ENCODE measurements at places on chromosomes 11 and 22.

- no peak for DNase-seq
These were observed 384.5 kb upstream of the KIRREL3 start for GRCh38 chr11:127385071-127385470.

DNA sequence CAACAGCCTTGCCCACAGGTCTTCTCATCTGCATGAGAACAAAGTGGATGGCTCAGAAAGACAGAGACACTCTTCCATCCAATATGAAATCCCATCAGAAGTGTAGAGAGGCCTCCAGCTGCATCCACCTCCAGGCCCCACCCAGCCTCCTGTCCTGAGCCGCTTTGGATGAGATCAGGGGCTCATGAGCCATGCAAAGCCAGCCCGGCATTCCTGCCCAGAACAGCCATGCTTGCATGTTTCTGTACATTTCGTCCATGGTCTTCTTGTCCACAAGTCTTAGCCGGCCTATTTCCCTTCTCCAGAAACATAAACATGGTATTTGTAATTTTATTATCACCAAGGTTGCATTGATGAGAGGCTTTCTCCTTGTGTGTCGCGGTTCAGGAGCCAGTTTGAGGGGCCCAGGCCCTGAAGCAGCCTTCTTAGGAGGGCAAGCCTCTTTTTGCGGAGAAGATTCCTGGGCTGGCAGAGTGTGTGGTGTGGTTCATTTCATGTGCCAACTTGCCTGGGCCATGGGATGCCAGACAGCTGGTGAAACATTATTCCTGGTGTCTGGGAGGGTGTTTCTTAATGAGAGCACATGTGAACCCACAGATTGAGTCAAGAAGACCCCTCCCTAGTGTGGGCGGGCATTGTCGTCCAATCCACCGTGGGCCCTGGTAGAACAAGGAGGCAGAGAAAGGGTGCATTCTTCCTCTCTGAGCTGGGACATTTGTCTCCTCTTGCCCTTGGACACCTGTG, 928.9 kb downstream of the TBC1D22A start:
- no peak for DNase-seq

DNA sequence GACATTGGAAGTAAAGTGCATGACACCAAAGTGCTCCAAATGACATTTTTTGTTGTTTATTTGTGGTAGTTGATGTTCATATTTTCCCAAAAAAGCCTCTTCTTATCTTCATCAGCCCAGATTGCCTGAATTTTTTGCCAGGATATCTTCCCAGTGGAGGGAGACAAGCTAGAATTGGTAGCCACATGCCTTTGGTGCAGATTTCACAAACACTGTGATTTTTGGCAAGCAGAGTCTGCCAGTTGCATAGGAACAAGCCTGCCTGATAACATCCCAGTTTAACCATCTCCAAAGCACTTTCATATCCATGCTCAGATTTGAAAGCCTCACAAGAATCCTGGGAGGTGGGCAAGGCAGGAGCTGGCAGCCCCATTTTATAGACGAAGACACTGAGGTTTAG, 102.3 kb upstream of the SYT13 start:
- DNase-seq: no peak

DNA sequence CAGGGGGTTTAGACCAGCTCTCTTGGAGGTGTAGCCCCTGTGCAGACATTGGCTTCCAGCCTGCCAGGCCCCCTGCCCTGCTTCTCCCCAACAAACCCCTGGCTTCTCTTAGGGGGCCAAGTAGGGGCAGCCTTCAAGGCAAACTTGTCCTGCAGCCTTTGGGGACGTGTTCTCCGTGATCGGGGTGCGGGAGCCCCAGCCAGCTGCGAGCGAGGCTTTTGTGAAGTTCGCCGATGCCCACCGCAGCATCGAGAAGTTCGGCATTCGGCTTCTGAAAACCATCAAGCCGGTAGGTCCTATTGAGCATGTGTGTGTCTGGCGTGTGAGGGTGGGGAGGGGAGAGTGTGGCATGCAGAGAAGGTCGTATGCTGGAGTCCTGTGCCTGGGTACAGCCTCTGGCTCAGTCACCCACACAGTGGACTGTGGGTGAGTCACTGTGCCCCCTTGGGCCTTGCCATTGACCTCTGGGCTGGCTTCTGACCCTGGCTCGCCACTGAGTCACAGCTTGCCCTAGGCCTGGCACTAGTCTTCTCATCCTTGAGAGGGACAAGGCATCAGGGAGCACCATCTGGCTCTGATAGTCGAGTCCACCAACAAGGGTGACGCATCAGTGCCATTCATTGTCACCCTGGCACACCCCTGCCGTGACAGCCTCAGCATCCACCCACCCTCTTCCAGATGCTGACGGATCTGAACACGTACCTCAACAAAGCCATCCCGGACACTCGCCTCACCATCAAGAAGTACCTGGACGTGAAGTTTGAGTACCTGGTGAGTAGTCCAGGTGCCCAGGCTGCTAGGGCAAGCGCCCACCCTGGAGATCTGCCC, 11.4 kb downstream of the SLC16A8 start:
- DNase-seq: no peak

DNA sequence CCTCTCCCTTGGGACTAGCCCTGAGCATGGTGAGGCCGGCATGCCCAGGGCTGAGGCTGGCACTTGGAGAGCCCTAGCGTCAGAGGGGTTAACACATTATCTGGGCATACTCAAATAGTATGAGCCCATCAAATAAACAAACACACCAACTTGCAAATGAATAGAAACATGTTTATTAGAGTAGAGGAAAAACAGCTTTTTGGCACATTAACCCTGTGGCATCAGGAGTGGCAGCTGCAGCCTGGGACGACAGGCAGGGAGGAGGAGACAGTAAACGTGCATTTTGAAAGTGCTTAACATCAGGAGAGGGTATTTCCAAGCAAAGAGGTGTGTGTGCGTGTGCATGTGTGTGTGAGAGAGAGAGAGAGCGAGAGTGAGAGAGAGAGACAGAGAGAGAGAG, 684.9 kb downstream of the NTM start:
- DNase-seq: no peak

- no peak for DNase-seq
These were observed 16.6 kb downstream of the CD59 start for GRCh38 chr11:33719587-33719986.

DNA sequence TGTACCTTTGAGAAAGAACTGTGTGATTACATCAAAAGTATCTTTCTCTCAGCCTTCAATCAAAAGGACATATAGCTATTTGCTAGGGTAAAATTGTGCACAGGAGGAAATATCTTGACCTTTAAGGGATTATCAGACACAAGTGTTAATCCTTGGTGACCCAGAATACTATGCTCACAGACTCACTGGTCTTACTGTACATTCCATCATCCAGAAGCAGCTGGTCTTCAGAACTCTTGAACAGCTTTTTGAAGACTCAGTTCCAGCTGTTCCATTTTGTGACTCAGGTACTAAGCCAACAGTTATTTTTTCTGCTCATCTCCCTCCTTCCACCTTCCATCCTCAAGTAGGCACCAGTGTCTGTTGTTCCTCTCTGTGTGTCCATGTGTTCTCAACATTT, 19.8 kb downstream of the ZBED5 start:
- DNase-seq: no peak

DNA sequence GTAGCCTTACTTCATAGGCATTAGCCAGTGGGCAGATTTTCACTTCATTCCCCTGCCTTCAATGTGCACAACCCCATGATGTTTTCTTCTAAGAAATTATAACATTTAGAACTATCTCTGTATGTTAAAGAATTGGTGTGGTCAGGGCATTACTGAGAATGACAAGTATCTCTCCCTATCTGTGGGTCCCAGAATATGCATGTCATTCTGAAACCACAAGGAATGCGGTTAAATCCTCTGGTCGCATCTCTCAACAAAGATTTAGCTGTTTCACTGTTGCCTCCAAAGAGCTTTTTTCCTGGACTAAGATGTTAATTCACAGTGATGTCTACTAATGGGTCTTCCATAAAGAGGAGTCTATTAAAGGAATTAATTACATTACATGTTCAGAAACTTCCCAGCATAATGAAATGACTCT, 62.7 kb downstream of the LIF start:
- DNase-seq: no peak

GRCh38 chr11:81829976-81830375, 903.7 kb downstream of the FAM181B start:
- no peak for DNase-seq

GRCh38 chr22:26857169-26857568, 199.8 kb downstream of the MIAT start:
- DNase-seq: no peak

DNA sequence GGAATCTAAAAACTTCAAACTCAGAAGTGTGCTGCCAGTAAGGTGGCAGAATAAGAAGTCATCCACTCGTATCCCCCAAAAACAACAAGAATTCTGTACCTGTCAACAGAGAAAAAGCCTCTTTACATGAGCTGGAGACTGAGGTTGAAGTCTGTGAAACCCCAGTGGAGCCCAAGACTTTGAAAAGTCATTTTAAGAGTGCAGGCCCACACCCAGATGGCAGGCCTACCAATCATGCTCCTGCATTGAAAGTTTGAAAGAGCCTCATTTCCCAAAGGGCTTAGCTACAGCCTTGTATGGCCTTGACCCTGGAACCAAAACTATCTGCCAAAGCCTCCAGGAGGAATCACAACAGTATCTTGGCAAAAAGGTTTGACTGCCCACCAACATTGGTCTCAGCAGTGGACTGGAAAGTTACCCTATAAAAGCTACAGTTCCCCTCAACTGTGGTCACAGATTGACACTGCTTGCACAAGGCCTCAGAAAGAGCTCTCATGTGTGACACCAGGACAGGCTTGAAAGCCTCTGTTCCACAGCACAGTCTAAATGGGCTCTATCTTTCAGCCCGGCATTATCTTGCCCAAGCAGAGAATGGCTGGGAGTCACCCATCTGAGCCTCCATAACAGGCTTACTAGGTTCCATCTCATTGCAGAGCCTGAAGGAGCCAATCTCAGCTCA, 47.7 kb downstream of the SLC22A9 start:
- no peak for DNase-seq

GRCh38 chr22:48820481-48821345, 1007.0 kb downstream of the BRD1 start:
- DNase-seq: no peak

GRCh38 chr22:50532824-50533796, 3.3 kb upstream of the TYMP start:
- no peak for DNase-seq

GRCh38 chr11:88861618-88862017, 204.2 kb downstream of the GRM5 start:
- DNase-seq: no peak

DNA sequence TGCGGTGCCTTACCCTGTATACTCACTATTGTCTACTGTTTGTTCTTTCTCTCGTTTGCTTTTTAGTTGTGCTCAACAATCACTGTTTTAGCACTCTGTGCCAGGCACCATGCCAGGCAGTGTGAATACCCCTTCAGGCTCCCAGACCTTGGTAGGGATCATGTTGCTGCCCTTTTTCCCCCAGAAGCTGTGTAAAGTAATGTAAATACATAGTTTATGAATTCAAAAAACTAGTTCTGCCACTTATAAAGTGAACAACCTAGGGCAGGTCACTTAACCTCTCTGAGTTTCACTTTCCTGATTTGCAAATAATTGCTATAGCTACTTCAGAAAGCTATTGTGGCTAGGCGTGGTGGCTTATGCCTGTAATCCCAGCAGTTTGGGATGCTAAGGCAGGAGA, 81.0 kb upstream of the CTSC start:
- DNase-seq: no peak

DNA sequence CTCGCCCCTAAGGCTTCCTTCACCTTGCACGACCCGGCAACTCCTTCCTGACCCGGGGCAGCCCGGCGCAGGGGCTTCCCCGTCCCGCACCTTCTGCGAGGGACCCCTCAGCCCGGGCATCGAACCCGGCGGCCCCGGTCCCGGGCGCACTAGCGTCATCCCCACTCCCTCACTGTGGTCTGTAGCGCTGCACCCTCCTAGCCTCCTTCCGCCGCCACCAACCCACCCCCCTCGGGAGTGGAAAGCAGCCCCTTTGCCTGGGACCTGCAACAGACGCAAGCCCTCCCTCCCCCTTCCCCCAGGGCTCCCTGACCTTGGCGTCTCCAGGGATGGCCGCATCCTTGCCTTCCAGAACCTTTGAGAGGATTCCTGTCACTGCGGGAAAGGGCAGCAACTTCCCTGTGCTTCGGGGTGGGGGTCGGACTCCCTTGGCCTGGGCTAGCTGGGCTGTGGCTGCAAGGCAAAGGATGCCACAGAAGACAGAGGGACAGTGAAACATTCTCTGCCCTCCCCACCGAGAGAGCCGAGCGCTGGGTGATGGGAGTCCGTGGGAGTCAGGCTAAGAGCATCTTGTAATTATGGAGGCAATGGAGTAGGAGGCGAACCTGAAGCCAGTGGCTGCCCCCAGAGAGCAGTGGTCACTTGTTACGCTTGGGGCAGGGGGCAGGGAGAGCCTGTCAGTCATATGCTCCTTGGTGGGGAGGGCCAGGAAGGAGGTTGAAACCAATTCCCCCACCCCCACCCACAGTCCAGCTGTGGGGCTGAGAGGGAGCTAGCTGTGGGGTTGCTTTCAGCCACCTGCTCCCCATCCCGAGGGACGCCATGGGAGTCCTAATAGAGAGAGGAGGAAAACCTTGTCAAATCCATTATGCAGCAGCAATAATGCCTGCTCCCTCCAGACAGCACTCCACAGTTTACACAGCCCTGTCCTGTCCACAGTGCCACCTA, 920 bp downstream of the TMEM132A start:
- no peak for DNase-seq

DNA sequence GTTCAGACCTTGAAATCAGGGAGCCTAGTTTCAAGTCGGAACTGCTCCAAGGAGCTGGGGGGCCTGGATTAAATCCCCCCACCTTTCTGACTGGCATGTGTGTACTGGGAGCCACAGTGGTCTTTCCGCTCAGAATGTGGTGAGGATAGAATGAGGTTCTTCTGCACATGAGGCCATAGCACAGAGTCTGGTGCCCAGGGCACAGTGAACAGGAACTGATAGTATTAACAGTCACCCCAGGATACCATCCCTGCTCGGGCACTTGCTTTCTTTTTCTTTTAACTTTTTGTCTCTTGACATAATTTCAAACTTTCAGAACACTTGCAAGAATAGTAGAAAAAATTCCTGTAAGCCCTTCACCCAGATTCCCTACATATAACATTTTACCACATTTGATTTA, 28.8 kb downstream of the LMO1 start:
- no peak for DNase-seq

- no peak for DNase-seq
These were observed 264.1 kb downstream of the MN1 start for GRCh38 chr22:27537501-27537900.

- no peak for DNase-seq
These were observed 8.9 kb upstream of the UCP2 start for GRCh38 chr11:73991471-73992006.

- no peak for DNase-seq
These were observed 32.1 kb downstream of the DAGLA start for GRCh38 chr11:61712314-61712713.

DNA sequence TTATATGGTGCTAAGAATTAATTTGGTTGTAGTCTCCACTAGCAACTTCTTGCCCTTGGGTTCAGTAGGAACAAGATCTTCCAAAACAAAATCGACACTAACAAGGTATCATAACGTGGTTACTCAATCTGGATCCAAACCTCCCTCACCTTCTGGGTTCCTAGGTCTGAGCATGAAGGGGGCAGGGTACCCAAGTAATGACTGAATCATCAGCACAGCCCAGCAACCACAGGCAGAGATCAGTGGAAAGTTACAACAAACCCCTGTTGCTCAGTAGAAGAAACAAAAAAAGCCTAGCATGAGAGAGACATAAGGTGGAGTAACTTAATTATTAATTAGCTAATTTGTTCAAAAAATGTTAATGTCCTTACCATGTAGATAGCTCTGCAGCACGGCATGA, 221.4 kb downstream of the BLID start:
- no peak for DNase-seq

Data from LNCaP clone FGC (cell line).